ENCODE measurements at places on chromosomes 16 and 17.

DNA sequence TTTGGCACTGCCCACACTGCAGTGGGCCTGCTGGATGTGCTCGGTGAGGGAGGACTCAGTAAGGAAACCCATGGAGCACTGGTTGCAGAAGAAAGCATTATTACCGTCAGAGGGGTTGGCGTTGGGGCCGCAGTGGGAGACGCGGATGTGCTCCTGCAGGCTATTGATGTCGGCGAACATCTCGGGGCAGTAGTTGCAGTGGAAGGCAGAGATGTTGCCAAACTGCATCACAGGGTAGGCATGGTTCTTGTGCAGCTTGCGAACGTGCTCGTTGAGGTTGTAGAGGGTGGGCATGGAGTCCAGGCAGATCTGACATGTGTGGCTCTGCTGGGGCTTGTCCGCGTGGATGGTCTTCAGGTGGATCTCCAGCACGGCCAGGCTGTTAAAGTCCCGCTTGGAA lies 218.4 kb downstream of the ZNF423 start:
- no peak for DNase-seq

- no peak for DNase-seq
Observed at GRCh38 chr17:73427198-73427597, 115.4 kb upstream of the CDC42EP4 start.

- no peak for DNase-seq
Observed at GRCh38 chr17:75829747-75830146, 14.5 kb downstream of the UNC13D start.

DNA sequence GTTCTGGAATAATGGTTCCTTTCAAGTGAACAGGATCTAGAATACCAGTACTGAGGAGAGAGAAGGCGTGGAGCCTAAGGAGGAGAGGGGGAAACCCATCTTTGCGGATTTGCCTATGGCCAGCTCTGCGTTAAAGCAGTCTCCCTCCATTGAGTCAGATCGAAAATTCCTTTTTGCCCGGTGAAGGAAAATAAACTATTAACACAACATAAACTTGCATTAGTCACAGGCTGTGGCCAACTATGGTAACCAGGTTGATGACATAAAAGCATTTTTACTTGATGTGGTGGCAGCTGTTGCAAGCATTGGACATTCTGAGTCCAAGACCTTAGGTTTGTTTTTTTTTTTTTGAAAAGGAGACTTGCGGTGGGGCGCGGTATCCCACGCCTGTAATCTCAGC lies 8.9 kb downstream of the LDAF1 start:
- no peak for DNase-seq

DNA sequence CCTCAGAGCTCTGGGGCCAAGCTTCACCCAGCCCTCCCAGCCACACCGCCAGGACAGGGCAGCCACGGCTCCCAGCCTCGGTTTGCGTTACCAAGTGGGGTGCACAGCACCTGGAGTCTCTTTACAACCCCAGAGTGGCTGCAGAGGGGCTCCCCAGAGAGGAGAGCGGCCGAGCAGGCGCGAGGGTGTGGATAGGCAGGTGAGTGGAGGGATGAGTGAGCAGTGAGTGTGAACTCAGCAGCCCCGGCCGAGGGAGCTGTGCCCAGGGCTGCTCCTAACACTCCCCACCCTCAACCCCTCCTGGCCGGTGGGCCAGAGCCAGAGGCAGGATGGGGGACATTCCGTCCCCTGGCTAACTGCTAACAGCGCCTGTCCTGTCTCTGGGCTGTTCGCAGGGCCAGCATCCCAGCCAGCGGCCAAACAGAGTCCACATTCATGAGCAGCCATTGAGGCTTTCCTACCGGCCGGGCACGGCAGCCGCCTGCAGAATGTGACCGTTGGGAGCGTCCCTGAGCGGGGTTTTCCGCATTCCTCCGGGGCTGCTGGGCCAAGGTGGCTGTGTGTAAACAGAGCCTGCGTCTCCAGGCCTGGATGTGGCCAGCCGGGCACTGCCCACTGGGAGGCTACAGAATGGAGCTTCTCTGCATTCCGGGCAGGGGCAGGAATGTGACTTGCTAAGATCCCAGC lies 5.3 kb downstream of the ZNF469 start:
- DNase-seq = no peak

- no peak for DNase-seq
Observed at GRCh38 chr17:82112181-82112913, 14.3 kb upstream of the FASN start.

GRCh38 chr16:27508476-27508875 lies 41.2 kb downstream of the GTF3C1 start:
- DNase-seq = no peak

DNA sequence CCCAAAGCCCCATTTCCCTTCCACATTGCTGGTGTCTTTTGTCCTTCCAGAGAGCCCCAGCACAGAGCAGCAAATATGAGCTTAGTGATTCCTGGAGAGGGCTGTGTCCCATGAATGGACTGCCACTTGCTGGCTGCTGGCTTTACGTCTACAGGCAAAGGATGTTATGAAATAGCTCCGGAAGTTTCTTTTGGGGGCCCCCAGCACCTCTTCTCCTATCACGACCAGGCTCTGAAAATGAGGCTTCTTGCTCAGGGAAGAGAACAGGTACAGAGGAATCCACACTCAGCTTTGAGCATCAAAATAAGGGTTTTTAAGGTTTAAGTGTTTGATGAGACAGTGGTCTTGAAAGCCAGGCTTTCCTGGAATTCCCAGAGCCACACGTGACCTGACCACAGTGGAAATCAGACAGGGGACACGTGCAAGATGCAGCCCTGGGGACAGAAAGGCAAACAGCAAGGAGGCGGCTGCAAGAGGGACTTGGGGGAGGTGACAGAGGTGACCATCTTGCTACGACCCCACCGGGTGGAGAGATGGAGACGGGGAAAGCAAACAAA lies 58.1 kb downstream of the ZDHHC7 start:
- DNase-seq = no peak

GRCh38 chr16:79864781-79865391 lies 264.3 kb upstream of the MAF start:
- no peak for DNase-seq

- DNase-seq = no peak
Observed at GRCh38 chr17:17795296-17795695, 41.5 kb downstream of the SREBF1 start.

DNA sequence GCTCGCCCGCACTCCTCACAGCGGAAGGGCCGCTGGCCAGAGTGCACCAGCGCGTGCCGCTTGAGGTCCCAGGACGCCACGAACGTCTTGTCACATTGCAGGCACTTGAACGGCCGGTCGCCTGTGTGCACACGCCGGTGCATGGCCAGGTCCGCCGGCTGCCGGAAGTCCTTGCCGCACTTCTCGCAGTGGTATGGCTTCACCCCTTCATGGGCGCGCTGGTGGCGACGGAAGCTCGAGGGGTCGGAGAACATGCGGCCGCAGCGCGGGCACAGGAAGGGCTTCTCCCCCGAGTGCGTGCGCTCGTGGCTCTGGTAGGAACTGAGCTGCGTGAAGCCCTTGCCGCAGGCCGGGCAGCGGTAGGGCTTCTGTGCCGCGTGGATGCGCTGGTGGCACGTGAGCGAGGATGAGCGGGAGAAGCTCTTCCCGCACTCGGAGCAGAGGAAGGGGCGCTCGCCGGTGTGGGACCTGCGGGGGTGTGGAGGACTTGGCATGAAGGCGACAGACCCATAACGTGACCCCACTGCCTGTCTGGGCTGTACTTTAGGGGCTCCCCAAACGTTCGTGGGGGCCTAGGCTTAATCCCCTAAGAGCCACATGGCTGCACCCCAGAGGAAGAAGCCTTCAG lies 12.1 kb downstream of the ZNF668 start:
- no peak for DNase-seq

- DNase-seq = peak; percentile 64
Observed at GRCh38 chr17:2058586-2059546, 4.0 kb downstream of the HIC1 start.

DNA sequence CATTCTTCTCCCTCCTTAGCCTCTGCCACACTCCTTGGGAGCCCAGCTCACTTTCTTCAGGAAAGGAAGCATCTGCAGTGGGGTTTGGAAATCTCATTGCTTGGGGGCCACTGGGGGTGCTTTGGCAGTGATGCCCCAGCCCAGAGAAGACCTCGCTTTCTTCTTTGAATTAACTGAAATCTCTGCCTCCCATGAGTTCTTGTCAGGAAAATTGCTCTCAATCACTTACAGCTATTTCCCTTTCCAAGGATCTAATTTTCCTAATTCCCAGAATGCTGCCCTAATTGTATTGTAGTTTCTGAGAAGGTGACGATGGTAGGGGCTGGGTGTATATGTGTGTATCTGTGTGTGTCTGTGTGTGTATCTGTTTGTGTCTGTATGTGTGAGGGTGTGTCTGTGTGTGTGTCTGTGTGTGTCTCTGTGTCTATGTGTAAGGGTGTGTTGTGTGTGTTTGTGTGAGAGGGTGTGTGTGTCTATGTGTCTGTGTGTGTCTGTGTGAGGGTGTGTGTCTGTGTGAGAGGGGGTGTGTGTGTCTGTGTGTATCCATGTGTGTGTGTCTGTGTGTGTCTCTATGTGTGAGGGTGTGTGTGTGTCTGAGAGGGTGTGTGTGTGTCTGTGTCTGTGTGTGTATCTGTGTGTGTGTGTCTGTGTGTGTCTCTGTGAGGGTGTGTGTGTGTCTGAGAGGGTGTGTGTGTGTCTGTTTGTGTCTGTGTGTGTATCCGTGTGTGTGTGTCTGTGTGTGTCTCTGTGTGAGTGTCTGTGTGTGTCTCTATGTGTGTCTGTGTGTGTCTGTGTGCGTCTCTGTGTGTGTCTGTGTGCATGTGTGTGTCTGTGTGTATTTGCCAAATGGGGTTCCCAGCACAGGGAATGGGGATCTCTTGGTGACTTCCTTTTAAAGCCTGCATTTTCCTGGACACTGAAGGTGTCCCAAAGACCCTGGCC lies 83.5 kb upstream of the DNAJA2 start:
- no peak for DNase-seq

DNA sequence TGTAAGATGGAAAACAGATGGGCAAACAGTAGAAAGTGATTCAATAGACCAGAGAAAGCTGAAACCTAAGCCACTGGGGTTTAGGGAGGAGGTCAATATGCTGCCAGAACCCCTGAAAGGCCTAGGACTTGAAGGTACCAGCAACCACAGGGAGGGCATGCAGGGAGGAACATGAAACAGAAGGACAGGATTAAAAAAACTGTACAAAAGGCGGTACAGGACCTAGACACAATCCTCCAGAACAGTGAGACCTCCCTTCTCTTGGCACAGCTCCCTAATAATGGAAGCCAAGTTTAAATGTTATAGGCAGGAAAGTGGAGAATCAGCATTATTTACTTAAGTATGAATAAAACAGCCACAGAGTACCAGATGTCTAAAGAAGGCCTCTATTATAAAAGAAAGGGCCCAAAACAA lies 105.5 kb downstream of the SPAG9 start:
- no peak for DNase-seq

GRCh38 chr16:63365649-63366304 lies 1329.5 kb upstream of the CDH8 start:
- no peak for DNase-seq

GRCh38 chr16:79508294-79508693 lies 92.2 kb downstream of the MAF start:
- DNase-seq = no peak

DNA sequence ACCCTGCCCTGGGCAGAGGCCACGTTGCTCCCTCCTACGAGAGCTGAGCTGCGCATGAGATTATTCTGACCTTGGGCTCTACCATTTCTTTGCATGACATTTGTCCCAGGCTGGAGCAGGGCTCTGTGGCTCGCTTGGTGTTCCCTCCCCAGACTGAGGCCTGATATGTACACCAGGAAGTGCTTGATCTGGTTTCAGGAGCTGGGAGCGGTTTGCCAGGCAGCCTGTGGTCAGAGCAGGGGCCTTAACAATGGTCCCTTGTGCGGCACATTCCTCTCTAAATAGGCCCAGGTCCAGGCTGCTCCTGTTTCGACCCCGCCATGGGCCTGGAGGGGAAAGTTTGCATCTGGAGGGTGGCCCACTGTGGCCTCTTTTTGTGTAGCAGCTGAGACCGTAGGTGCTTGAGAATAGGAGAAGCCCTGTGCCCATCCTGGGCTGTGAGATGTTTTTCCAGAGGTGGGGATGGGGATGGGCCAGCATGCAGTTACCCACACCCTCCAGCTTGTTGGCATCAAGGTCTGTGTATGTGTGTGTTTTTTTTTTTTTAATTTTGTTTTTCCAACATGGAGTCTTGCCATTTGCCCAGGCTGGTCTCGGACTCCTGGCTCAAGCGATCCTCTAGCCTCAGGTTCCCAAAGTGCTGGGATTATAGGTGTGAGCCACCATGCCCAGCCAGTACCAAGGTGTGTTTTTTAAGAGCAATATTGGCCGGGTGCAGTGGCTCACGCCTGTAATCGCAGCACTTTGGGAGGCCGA lies 253.9 kb downstream of the SEC14L1 start:
- DNase-seq = no peak

- peak; percentile 55 for DNase-seq
Observed at GRCh38 chr16:79598348-79599181, 2.0 kb downstream of the MAF start.

- no peak for DNase-seq
Observed at GRCh38 chr17:74325376-74325742, 667 bp upstream of the KIF19 start.

- no peak for DNase-seq
Observed at GRCh38 chr17:13775450-13775849, 173.7 kb upstream of the HS3ST3A1 start.

- DNase-seq = no peak
Observed at GRCh38 chr16:10681310-10682308, 13.1 kb downstream of the TEKT5 start.

DNA sequence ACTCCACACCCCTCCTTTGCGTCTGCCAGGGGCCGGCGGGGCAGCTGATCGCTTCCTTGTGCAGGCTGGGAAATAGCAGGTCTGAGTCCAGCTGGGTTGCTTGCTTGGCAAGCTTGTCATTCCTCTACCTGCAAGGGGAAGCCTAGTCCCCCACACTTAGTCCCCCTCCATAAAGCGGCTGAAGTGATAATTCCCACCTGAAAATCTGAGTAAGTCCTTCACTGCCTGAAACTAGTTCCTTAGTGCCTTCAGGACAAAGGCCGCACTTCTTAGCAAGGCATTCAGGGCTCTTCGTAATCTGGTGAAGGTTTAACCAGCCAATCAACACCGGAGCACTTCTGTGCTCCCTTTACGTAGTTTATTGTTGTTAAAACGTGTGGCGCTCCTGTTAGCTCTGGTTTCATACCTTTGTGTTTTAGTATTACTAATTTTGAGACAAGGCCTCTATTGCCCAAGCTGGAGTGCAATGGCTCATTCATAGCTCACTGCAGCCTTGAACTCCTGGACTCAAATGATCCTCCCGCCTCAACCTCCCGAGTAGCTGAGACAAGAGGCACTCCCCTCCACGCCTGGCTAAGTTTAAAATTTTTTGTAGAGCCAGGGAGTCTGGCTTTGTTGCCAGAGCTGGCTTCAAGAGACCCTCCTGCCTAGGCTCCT lies 817 bp downstream of the PSKH1 start:
- no peak for DNase-seq

Measured in CD4-positive, alpha-beta T cell treated with Interferon gamma for 1 hour (primary cell).